Spleen (tissue), 13 donors: ENCODE measurements at places on chromosomes 11 and 22. TPM values are rescaled to one million over a fixed set of nuclear protein-coding genes. Genes with fewer than 3 reads are reported as not detected.
A peak's percentile ranks its signal among the peaks of the same experiment; 100 is the strongest.

Gene TUBA8
- 2.6 TPM for total RNA-seq

DNA sequence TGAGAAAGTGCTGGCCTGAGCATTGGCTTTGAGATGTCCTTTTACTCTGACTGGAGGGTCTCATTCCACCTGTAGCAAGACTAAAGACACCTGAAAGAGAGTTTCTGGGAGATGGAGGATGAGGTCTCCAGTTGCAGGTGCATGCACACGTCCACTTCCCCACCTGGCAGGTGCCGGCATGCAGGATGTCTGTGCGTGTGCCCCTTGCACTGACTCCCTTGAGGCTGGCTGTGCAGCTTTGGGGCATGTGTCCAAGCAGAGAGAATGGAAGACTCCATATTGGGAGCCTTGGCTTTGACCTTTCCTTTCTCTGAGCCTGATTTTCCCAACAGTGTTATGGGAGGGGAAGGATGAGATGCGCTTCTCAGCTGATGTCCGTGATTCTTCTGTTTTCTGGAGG, 44.0 kb upstream of the TUB start:
- peak; percentile 42 for DNase-seq

Gene PANX2
- total RNA-seq: 0.39 TPM

Gene CD248
- total RNA-seq: 4.9 TPM

Gene TUB
- total RNA-seq: 2.1 TPM
